ENCODE measurements at places on chromosomes 11 and 22. TPM values are rescaled to one million over a fixed set of nuclear protein-coding genes. Genes with fewer than 3 reads are reported as not detected.

DNA sequence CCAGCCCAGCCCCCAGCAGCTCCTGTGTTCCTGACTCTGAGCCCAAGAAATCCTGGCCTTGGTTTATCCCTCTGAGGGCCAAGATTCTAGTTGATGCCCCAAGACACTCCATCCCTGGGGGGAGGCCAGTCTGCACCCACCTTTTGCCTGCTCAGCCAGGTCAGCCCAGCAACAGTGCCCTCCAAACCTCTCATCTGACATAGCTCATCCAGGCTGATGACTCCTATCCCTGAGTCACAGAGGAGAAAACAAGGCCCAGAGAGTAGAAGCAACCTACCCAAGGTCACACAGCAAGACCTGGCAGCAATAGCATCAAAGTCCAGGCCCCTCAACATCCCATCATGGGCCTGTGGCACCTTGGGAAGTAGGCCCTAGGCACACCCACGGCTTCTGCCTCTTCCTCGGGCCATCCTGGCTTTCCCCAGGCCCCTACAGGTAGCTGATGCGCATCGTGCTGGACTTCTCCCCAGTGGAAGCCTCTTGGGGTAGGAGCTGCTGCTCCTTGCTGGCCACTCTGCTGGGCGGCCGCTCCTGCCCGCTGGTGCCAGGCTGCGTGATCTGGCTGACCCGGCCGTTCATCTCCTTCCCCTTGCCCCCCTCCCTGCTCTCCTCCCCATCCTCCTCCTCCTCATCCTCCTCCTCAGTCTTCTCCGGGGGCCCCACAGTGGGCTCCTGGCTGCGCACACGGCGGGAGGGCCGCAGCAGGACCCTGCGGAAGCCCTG lies 6.0 kb downstream of the SSTR3 start:
- no peaks in the 10 kb centered on the region for H3K36me3 ChIP-seq
- H3K27me3 ChIP-seq, result no peaks in the 10 kb centered on the region
- no peak for DNase-seq
- peaks cover 88% of the 10 kb centered on the region for H3K4me1 ChIP-seq
- peak overlapping the region; percentile 7 for H3K4me3 ChIP-seq
- H3K27ac ChIP-seq, result peak overlapping the region; percentile 70

DNA sequence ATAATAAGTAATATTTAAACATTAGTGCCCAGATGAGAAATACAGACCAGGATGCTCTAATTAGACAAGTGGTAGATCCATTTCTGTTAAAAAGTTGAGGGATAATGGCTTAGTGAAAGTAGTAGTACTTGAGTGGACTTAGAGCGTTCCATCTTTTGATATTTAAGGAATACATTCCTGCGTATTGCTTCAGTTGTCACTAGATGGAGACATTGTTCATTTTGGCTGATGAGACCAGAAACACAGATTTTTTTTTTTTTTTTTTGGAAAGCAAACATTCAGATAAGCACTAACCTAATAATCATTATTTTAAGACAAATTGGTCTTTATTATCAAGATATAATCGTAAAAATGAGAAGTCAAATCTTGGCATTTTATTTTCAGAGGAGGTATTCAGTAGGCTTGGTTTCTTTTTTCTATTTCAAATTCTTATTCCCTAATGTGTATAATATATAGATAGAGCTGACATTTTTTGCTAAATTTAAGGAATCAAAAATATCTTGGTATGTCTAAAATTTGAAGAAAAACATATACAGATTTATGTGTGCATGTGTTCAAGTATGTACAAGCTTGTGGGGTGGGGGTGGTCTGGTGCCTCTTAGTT lies 92.9 kb downstream of the DYNC2H1 start:
- no peaks in the 10 kb centered on the region for H3K27me3 ChIP-seq
- H3K4me1 ChIP-seq, result no peaks in the 10 kb centered on the region
- H3K36me3 ChIP-seq, result peaks cover 9% of the 10 kb centered on the region

DNA sequence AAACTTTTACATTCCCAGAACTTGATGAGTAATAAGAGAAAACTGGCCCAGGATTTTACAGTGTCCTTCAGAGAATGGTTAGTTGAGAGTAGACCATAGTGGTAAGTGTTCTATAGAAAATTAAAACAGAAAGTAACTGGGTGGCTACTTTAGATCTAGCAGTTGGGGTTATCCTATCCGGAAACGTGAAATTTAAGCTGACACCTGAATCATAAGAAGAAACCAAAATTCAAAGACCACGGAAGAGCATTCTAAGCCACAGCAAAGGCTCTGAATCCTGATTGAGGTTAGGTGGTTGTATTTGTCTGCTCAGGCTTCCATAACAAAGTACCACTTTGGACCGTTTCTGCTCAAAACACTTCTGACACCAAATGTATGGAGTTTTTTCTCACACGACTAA lies 34.0 kb downstream of the TTC17 start:
- peaks cover 22% of the 10 kb centered on the region for H3K4me1 ChIP-seq
- peaks cover 86% of the 10 kb centered on the region for H3K36me3 ChIP-seq
- H3K4me3 ChIP-seq, result peak overlapping the region; percentile 40
- no peak for DNase-seq

DNA sequence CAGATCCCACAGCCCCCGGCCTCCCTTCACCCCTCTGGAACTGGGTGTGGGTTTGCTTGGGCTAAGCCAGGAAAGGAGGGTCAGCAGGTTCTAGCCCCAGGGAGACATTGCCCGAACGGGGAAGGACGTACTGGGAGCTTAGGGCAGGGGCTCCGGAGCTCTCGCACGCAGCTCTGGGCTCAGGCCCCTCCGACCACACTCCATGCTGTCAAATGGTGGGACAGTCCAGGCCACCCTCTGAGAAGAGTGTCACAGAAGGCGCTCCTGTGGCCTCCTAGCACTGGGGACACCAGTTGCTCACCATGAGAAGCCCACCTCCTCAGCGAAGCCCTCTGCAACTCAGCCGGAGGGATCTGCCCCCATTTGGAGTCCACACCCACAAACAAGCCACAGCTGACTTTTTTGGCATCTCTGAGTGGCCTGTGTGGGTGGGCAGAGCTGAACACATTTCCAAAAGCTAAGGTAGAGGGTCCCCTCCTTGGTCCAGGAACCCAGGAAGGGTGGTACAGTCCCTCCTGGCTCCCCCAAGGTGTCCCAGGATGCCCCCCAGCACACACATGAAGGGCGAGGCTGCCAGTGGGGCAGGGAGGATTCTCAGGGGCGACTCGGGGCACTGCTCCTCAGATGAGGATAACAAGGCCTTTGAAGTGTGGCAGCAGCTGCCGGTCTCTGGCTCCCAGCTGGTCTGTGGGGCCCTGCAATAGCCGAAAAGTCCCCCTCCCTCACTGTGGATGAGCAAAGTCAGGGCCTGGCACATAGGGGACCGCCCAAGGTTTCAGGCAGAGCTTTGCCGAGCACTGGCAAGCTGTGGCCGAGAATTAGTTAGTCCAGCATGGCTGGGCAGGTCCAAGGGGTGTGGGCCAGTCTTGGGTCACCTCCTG lies 13.0 kb upstream of the TEF start:
- no peaks in the 10 kb centered on the region for H3K27me3 ChIP-seq
- no peaks in the 10 kb centered on the region for H3K36me3 ChIP-seq
- H3K4me3 ChIP-seq, result no peak overlapping the region
- DNase-seq, result no peak
- no peak overlapping the region for H3K27ac ChIP-seq
- H3K4me1 ChIP-seq, result no peaks in the 10 kb centered on the region

- H3K27ac ChIP-seq, result no peak overlapping the region
- H3K4me3 ChIP-seq, result no peak overlapping the region
Observed at GRCh38 chr11:120929090-120929489, 94.8 kb upstream of the TBCEL start.

DNA sequence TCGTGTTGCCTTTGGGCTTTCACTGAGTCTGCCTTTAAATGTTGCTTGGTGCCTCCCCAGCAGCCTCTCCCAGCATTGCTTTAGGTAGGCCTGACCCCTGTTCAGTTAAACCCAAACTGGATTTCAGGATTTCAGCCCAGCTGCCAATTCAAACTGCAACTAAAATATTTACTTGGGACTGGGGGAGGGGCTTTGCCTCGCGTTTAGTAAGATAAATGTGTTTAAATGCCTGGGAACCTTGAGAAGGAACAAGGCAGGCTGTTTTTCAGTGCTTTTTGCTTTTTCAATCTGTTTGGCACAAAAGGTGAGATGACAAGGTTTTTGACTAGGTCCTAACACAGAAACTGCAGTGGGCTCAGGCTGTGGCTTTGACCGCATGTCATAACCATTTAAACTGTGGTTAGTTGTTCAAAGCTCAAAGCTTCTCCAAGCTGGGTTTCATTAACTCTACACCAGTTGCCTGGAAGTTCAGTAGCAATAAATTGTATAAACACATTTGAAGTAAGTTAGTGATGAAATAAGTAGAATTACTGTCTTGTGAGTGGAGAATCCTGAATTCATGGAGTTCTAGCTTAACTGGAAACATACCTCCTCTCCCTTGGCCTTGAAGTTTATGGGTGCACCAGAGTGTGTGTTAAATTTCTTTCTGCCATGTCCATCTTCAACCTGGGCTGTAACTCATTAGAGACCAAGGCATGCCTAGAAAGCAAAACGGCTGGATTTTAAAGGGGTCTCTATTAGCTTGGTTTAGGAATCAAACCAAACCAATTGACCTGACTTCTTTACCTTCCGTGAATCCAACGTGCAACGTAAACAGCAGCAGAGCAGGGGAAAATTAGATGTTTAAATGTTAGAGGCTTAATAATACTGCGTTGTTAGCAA lies 3.6 kb downstream of the PKNOX2 start:
- no peak overlapping the region for H3K4me3 ChIP-seq
- peaks cover 35% of the 10 kb centered on the region for H3K27me3 ChIP-seq
- no peaks in the 10 kb centered on the region for H3K36me3 ChIP-seq

The GSTP1 gene
- 186 TPM for total RNA-seq

The HORMAD2 gene
- total RNA-seq, result not detected
